ENCODE measurements at places on chromosomes 11 and 22. TPM values are rescaled to one million over a fixed set of nuclear protein-coding genes. Genes with fewer than 3 reads are reported as not detected.

VPS26B gene
- 15.7 TPM for total RNA-seq

- DNase-seq, result no peak
- no peaks in the 10 kb centered on the region for H3K4me1 ChIP-seq
- H3K36me3 ChIP-seq, result no peaks in the 10 kb centered on the region
These were observed 1.2 kb downstream of the ACRV1 start for GRCh38 chr11:125679397-125679796.

DNA sequence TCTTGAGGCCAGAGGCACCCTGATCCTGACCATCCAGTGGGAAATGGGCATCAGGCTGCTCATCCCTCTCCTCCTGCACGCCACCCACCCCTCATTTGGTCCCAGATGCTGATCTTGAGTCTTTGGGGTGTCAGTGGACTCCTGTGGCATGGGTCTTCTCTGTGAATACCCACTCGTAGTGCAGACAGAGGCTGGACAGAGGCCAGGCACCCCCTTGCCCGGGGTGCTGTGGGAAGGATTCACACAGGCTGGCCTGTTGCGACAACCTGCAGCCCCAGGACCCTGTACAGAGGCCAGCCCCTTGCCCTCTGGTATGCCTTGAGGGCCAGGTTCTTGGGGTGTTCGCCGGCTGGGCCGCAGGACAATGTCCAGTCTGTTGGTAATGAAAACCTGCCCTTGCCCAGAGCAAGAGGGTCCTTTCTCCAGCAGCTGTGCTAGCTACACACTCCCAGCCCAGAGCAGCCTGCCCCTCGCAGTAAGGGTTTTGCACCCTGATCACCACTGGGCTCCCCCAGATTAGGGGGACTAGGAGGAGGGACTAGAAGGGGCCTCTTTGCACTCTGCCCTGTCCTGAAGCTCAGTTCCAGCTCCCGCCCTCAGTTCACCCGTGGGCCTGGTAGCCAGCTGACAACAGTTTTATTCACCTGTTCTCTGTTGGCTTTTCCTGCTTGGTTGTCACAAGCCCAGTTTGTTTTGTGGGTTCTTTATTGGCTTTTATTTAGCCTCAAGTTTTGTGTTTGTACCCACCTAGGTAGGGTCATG is 76.0 kb downstream of the BCR start:
- no peak for DNase-seq
- no peak overlapping the region for H3K4me3 ChIP-seq
- H3K27ac ChIP-seq, result no peak overlapping the region
- peaks cover 64% of the 10 kb centered on the region for H3K36me3 ChIP-seq

- no peak overlapping the region for H3K4me3 ChIP-seq
- no peaks in the 10 kb centered on the region for H3K27me3 ChIP-seq
- no peak for DNase-seq
These were observed 34.0 kb upstream of the SMIM38 start for GRCh38 chr11:69121621-69122325.

ATXN10 gene
- 302 TPM for total RNA-seq

All from SJSA1 (cell line).